Small intestine (tissue), 16 donors: ENCODE measurements at places on chromosomes 13 and 19. TPM values are rescaled to one million over a fixed set of nuclear protein-coding genes. Genes with fewer than 3 reads are reported as not detected.

MBD3L2 gene
- not detected for polyA plus RNA-seq

YJEFN3 gene
- 23.8 TPM for polyA plus RNA-seq

- H3K27ac ChIP-seq, result peak overlapping the region; percentile 68
- no peaks in the 10 kb centered on the region for H3K27me3 ChIP-seq
- peaks cover 82% of the 10 kb centered on the region for H3K36me3 ChIP-seq
Measured at GRCh38 chr19:41298348-41298964, 11.5 kb upstream of the CCDC97 start.

DNA sequence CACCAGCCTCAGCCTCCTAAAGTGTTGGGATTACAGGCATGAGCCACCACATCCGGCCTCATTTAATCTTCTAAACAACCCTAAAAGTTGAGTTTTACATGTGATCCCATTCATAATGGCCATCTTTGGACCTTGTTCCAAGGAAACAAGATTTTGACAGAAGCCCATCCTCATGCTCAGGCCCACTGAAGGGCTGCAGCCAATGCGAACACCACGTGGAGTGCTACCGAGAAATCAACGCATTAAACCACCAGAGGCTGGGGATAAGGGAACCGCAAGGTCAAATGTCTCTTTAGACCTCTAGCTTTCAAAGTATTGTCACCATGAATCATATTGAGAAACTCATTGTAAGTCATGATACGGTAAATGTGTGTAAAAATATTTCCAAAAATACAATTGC is 49.4 kb upstream of the DOCK9 start:
- no peak overlapping the region for H3K27ac ChIP-seq
- no peaks in the 10 kb centered on the region for H3K36me3 ChIP-seq
- no peak for DNase-seq
- H3K4me1 ChIP-seq, result no peaks in the 10 kb centered on the region

- no peak overlapping the region for H3K4me3 ChIP-seq
- peaks cover 37% of the 10 kb centered on the region for H3K36me3 ChIP-seq
- no peak for DNase-seq
- no peaks in the 10 kb centered on the region for H3K27me3 ChIP-seq
- peaks cover 5% of the 10 kb centered on the region for H3K4me1 ChIP-seq
- H3K27ac ChIP-seq, result no peak overlapping the region
Measured at GRCh38 chr19:53872762-53873161, 5.1 kb downstream of the MYADM start.

GRCh38 chr19:10184636-10185035 is 10.1 kb downstream of the DNMT1 start:
- DNase-seq, result no peak
- H3K27ac ChIP-seq, result no peak overlapping the region
- H3K27me3 ChIP-seq, result no peaks in the 10 kb centered on the region
- H3K36me3 ChIP-seq, result peaks cover 15% of the 10 kb centered on the region

GRCh38 chr13:114110091-114110829 is 22.2 kb downstream of the RASA3 start:
- H3K36me3 ChIP-seq, result no peaks in the 10 kb centered on the region
- H3K4me3 ChIP-seq, result no peak overlapping the region
- H3K27me3 ChIP-seq, result no peaks in the 10 kb centered on the region
- no peak for DNase-seq
- H3K4me1 ChIP-seq, result peaks cover 31% of the 10 kb centered on the region

GRCh38 chr19:48728911-48729664 is 9.6 kb upstream of the MAMSTR start:
- H3K36me3 ChIP-seq, result peaks cover 6% of the 10 kb centered on the region
- H3K4me1 ChIP-seq, result no peaks in the 10 kb centered on the region
- H3K27ac ChIP-seq, result no peak overlapping the region
- H3K27me3 ChIP-seq, result no peaks in the 10 kb centered on the region
- DNase-seq, result peak; percentile 46
